Liver (tissue), 10 donors: ENCODE measurements at places on chromosomes 11 and 22. TPM values are rescaled to one million over a fixed set of nuclear protein-coding genes. Genes with fewer than 3 reads are reported as not detected.

DNA sequence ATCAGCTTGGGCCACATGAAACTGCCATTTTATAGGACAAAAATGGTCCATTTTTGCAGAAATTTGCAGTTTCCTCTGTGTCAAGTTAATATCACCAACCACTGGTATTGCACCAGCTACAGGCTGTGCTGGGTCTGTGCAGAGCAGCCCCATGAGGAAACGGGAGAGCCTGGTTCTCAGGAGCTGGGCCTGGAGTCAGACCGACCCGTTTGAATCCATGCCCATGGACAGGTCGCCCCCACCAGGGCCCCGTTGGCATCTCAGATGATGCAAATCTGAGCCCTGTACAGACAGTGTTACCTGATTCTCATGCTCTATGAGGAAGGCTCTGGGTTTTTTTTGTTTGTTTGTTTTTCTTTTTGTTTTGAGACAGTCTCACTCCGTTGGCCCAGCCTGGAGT, 9.8 kb upstream of the SEC14L6 start:
- H3K36me3 ChIP-seq: no peaks in the 10 kb centered on the region
- DNase-seq: no peak
- no peak overlapping the region for H3K4me3 ChIP-seq
- no peaks in the 10 kb centered on the region for H3K4me1 ChIP-seq
- H3K27me3 ChIP-seq: no peaks in the 10 kb centered on the region

DNA sequence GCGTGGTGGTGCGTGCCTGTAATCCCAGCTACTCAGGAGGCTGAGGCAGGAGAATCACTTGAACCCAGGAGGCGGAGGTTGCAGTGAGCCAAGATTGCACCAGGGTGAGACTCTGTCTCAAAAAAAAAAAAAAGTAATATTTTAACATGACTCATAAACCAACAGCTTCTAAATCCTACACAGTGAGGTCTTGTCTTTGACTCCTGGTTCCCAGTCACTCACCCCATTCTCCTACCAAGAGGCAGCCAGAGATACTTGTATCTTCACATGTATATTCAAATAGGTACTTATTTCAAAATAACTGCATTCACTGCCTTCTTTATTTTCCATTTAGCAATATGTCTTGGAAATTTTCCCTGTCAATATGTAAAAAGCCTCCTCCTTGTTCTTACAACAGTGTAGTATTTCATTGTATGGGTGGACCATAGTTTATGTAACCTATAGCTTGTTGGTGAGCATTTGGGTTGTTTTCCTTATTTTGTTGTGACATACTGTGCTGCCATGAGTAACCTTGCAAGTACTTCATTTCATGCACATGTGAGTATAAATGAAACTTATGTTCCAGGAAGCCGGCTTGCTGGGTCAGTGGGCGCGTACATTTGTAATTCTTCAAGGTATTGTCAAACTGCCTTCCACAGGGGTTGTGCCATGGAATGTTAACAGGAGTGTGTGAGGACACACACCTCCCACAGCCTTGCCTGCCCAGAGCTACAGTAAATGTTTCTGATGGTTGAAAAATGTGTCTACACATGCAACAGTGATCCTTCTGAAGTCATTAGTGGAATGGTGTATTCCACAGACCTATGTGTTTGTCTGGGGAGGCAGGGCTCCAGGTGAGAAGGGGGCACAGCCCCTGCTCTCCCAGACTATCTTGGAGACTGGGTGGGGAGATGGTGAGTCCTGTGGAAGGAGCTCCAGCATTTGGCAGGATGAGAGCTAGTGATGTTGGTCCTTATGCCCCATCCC, 47.9 kb downstream of the OSBP2 start:
- H3K27me3 ChIP-seq: no peaks in the 10 kb centered on the region
- H3K4me1 ChIP-seq: no peaks in the 10 kb centered on the region
- no peaks in the 10 kb centered on the region for H3K36me3 ChIP-seq
- H3K4me3 ChIP-seq: no peak overlapping the region

EIF3M gene
- 223 TPM for total RNA-seq

DNA sequence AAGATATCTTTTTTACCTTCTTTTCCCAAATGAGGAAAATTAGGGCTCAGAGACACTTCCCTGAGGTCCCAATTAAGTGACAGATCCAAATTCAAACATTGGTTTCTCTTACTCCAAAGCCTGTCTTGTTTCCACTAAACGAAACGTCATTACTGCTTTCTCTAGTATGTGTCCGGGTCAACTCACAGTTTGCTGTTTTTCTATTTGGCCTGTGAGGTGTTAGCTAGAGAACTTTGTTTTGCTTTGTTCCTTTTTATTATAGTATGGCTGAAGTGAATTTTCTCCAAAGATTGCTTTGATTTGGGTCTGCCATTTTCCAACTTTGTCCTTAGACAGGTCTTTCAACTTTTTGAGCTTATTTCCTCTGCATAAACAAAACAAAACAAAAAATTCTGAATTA, 179.6 kb downstream of the UVRAG start:
- H3K27ac ChIP-seq: no peak overlapping the region
- H3K4me3 ChIP-seq: no peak overlapping the region
- DNase-seq: no peak
- no peaks in the 10 kb centered on the region for H3K36me3 ChIP-seq
- H3K27me3 ChIP-seq: no peaks in the 10 kb centered on the region
- H3K4me1 ChIP-seq: no peaks in the 10 kb centered on the region
